Activated naive CD4-positive, alpha-beta T cell treated with anti-CD3 and anti-CD28 coated beads, Interleukin-2, amount 10 ng/mL, durations not matched to agents 7 days and 5 days (primary cell): ENCODE measurements at places on chromosomes 3 and 15.

- DNase-seq, result no peak
Observed at GRCh38 chr3:138334608-138335007, 5.0 kb upstream of the NME9 start.

- no peak for DNase-seq
Observed at GRCh38 chr3:1131166-1131565, 38.3 kb downstream of the CNTN6 start.

GRCh38 chr3:16335772-16336645 is 71.0 kb downstream of the OXNAD1 start:
- DNase-seq, result no peak

GRCh38 chr15:25416693-25417092 is 22.1 kb downstream of the UBE3A start:
- DNase-seq, result no peak

- DNase-seq, result no peak
Observed at GRCh38 chr3:186994000-186994955, 64.0 kb downstream of the ST6GAL1 start.

DNA sequence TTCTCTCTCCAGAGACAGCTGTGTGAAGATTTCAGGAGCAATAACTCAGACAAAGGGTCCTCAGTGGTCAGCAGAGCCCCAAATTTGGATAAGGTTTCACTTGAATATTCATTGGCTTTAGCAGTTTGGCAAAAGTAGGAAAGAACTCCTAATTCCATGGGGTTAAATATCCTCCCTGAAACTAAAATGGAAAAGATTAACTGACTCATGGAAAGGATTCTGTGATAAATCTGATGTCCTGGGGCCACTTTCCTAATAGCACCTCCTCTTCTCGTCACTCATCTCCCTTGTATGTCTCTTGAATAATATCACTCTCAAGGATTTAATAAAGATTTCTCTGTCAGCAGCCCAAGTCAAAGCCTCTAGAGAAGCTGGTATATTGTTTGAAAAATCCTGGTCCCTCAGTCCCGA is 33.3 kb upstream of the TBC1D23 start:
- DNase-seq, result no peak

GRCh38 chr3:30751610-30752299 is 142.7 kb downstream of the GADL1 start:
- peak; percentile 68 for DNase-seq
